GM18507 (cell line): ENCODE measurements at places on chromosomes 3 and 15.

DNA sequence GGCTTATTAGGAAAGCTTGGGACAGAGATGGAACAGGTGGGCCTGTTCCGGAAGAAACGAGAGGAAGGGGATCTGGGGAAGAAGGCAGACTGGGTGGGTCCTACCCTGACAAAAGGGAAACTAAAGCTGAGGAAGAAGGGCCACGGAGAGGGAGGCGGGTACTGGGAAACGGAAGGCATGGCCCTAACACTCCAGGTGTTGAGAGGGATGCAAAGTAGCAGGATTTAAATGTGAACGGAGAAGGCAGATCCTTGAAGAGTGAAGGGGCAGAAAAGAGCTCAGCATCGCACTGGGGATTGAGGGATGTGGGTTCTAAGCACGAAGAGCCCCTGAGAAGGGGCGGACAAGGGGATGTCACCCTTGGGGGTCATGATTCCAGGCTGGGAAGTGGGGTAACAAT lies 735 bp downstream of the STIMATE start:
- DNase-seq = no peak

- DNase-seq = no peak
Measured at GRCh38 chr3:52036222-52036694, 20.1 kb downstream of the DUSP7 start.

GRCh38 chr3:178182337-178182779 lies 353.9 kb upstream of the KCNMB2 start:
- DNase-seq = no peak

GRCh38 chr15:59388670-59389069 lies 16.0 kb upstream of the MYO1E start:
- DNase-seq = no peak

DNA sequence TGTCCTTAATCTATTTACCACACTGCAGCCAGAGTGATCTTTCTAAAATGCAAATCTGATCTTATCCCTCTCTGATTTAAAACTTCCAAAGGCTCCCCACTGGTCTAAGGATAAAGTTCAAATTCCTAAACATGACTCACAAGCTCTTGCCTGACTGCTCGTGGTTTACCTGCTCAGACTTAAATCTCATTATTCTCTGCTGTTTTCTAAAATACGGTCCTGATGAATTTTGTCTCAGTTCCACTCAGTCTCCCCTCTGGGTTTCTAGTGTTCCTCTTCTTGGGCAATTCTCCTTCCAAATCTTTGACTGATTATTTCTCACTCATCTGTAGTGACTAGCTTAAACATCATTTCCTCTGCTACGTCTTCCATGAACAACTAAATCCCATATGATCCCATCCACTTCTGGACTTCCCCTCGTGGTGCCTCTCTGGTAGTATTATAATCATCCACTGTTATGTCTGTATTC lies 108.3 kb downstream of the P3H2 start:
- no peak for DNase-seq

- no peak for DNase-seq
Measured at GRCh38 chr3:157284688-157285087, 124.7 kb upstream of the CCNL1 start.

- no peak for DNase-seq
Measured at GRCh38 chr15:74788042-74788682, 6.3 kb downstream of the CSK start.

DNA sequence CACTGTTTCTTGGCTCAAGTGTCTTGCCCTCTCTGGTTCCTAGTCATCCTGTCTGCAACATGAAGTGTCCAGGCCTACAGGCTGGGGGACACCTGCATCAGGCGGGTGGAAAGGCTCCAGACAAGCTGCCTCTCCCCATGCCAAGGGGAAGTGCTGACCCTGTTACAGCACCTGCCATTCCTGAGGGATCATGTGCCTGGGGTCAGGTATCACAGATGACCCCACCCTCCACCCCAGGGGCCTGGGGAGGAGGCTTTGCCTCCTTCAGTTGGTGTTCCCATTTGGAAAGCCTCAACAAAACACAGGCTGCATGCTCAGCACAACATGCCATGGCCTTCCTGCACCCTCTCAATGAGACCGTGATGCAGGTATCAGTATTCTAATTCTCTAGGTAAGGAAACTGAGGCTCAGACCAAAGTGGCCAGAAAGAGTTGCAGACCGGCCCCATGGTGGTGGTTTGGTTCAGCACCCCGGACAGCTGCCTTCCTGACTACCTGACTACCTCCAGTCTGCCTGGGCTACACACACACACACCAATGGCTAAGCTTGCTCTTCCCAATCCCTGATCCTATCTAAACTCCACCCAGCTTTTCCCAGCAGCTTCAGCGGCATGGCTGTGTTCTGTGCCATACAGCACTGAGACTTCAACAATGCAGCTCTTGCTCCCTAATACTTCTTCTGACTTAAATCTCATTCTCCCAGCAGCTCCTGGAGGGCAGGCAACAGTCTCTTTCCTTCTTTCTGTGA lies 69.7 kb upstream of the LINGO1 start:
- DNase-seq = no peak

- peak; percentile 15 for DNase-seq
Measured at GRCh38 chr3:24237971-24238706, 256.5 kb downstream of the THRB start.

GRCh38 chr15:77664428-77664827 lies 31.7 kb upstream of the LINGO1 start:
- DNase-seq = no peak

GRCh38 chr3:191070201-191070600 lies 128.8 kb upstream of the OSTN start:
- no peak for DNase-seq
